ENCODE measurements at places on chromosomes 4 and X.

- DNase-seq: no peak
Observed at GRCh38 chr4:6257247-6258025, 12.2 kb upstream of the WFS1 start.

GRCh38 chrX:154654925-154655324 lies 1.5 kb upstream of the CTAG2 start:
- no peak for DNase-seq

GRCh38 chr4:87589531-87589930 lies 18.8 kb upstream of the DSPP start:
- peak; percentile 91 for DNase-seq

- peak; percentile 4 for DNase-seq
Observed at GRCh38 chrX:132958091-132958703, at the start of gene HS6ST2. Gene HS6ST2 (minus strand): TSS chrX:132958629.

DNA sequence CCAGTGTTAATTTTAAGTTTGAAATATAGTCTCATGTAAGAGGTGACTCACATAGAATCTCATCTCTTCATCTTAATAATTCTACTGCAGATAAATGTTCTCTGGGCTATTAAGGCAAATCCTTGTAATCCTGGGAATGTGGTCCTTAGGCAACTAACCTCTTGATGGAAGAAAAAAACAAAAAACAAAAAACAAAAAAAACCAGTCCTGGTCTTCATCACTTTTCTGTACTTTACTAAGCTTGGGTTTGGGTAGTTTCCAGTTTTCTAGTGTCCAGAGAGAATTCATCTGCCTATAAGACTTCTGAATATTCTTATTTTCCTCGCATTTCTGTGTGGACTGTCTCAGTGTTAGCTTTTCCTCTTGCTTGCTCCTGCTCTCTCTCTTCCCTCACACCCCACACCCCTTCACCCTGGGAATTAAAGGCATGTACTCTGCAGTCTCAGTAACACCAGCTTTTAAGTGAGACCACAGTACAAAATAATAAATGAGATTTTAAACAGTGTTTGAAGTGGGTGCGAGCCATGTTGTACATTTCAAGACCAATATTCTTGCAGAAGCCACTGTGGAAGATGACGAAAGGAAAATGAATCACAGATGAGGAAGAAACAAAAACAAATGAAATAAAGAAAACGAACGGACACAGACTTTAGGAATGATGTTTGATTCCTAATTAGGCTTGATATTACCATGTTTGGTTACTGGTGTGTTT lies 51.7 kb downstream of the HAND2 start:
- DNase-seq: peak; percentile 72

DNA sequence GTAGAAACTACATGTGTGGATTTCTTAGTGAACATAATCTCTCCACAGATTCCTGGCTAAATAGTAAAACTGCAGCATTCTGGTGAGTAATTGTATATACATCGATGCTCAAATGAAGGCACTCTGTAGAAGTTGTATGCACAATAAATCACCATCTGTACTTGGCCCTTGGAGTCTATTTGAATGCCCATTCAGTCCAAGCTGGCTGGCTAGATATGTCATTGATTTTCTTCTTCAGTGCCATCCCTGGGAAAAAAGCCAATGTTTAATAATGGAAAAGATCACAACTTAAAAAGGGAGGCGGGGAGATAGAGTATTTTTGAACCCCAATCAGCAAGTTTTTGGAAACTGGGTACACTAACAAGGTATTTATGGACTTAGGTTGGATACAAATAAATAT lies 381.0 kb upstream of the TEX13C start:
- no peak for DNase-seq

DNA sequence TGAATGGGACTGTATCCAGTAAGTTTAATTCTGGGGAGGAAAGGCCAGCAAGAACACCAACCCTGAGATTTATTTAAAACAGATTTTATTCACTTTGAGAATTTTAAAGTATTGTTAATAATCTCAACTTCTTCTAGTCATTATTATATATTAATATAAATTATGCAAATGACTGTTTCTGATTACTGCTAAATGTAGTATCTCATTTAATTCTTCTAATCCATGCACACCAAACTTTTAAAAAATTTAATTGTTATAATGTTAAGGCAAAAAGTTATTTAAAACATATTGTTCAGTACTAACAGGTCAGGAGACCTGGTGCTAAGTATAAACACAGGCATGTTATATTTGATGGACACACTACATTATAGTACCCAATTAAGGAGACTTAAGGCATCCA lies 8.1 kb downstream of the RLIM start:
- DNase-seq: no peak

GRCh38 chr4:119477412-119478053 lies 151.1 kb downstream of the PDE5A start:
- no peak for DNase-seq

DNA sequence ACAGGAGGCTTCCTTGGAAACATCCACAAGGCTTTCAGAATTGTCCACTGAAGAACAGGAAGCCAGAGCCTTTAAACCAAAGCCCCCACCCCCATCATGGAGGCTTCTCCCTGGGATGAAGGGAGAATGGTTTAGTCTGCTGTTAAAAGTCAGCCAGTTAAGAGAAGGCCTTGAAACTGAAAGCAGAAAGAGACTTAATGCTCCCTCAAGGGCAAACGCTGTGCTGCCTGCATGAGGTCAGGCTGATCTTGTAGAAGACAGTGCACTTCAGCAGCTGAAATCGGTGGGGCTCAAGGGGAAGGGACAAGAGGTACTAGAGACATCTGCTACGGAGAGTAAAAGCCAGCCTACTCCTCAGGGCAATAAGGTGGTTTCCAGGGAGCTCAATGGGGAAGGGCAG lies 69.0 kb downstream of the HPRT1 start:
- DNase-seq: no peak

DNA sequence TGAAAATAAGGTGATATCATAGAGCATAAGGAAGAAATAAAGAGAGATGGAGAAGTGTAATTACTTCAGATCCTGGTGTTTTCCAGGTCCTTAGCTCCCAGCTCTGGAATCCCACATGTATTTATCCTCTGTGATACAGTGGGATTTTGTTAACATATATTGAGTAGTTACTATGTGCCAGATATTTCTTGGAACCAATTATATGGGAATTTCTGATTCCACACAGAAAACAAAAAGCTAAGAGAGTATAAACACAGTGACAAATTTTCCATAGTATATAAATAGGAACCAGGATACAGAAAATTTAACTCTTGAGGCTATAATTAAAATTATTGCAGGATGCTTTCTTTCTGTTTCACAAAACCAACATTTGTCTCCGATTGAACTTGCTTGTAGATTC lies 1067.5 kb downstream of the PCDH7 start:
- no peak for DNase-seq

DNA sequence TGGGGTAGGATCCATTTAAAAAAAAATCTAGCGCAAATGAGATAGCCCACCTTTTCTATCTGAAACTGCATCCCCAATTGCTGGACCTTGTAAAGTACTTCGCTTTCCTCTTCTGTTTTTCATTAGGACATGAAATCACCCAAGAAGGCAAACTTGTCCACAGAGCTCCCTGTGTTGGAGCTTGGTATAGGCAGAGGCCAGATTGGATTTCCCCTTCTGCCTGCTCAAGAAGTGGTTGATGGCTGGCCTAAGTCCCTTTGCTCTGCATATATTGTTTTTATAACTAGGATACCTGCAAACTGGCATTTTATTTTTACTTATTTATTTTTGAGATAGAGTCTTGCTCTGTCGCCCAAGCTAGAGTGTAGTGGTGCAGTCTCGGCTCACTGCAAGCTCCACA lies 28.4 kb downstream of the RNF4 start:
- no peak for DNase-seq

DNA sequence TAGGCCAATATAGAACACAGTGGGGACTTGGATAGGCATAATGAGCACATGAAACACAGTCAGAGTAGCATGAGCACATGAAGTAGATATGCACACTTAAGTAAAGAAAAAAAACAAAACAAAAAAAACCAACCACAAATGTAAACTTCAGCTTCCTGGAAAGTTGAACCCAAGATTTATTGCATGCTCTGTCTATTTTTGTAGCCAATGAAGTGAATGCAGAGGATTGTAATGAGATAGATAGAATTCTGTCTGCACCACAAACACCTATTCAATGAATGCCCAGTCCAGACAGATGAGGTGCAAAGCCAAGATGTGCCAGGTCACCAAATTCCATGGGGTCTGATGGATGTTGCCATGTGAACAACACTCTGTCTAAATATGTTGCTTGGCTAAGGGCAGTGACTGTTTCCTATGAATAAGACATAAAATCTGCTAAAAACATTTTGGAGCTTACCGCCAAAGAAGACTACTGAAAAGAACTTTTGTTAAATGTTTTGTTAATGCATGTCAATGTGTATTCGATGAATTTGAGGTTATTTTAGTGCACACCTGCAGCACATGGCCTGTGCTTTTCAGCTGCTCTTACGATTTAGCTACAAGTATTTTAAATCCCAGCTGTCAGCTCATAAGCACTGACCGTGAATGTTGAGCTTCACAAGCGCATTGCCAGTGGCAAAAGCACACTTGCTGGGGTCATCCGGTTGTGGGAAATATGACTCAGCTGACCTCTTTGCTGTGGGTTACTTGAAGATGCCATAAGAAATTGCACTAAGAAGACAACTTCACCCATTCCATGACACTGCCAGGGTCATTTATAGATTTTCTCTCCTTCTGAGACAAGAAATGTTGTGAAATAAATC lies 374.8 kb upstream of the GNPDA2 start:
- DNase-seq: no peak

- DNase-seq: peak; percentile 52
Observed at GRCh38 chrX:110450050-110450449, 91.4 kb downstream of the RTL9 start.

GRCh38 chrX:12771445-12772069 lies 19.7 kb upstream of the PRPS2 start:
- peak; percentile 40 for DNase-seq

Data from fibroblast of skin of right biceps (primary cell).